Left renal cortex interstitium (tissue), 4 donors: ENCODE measurements at places on chromosomes 7 and 10. TPM values are rescaled to one million over a fixed set of nuclear protein-coding genes. Genes with fewer than 3 reads are reported as not detected.

The SMC3 gene
- polyA plus RNA-seq = 105 TPM

The CALN1 gene
- 0.76 TPM for polyA plus RNA-seq

The FIS1 gene
- polyA plus RNA-seq = 167 TPM

The TRIM4 gene
- polyA plus RNA-seq = 30.8 TPM

The EPO gene
- 0.12 TPM for polyA plus RNA-seq

The PRSS37 gene
- 1.3 TPM for polyA plus RNA-seq

The SFTPD gene
- 2.0 TPM for polyA plus RNA-seq

The RNF32 gene
- 2.8 TPM for polyA plus RNA-seq

The FAM13C gene
- polyA plus RNA-seq = 9.3 TPM

The ZKSCAN1 gene
- polyA plus RNA-seq = 64.9 TPM

The RASA4B gene
- polyA plus RNA-seq = 6.8 TPM

The LMOD2 gene
- not detected for polyA plus RNA-seq

The ADRB1 gene
- polyA plus RNA-seq = 0.06 TPM
